ENCODE measurements at places on chromosomes 2 and 18.

GRCh38 chr2:99140860-99141109 is 722 bp upstream of the C2orf15 start:
- no peak for DNase-seq

DNA sequence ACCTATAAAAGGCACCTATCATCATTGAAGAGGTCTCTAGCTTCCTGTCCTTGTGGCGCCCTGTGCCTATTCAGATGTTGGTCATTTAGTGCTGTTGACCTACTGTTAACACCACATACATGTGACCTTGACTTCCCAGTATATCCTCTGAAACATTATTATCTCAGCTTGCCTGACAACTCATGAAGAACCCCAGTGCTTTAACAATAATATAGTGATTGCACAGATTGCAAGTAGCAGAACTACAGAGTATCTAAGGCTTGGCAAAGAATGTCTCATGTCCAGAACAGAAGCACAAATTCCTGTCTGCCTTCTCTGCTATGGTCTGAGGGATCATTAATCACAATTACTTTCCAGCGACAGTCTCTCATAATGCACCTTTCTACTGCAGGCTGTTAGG is 165.3 kb downstream of the LCLAT1 start:
- DNase-seq, result no peak

DNA sequence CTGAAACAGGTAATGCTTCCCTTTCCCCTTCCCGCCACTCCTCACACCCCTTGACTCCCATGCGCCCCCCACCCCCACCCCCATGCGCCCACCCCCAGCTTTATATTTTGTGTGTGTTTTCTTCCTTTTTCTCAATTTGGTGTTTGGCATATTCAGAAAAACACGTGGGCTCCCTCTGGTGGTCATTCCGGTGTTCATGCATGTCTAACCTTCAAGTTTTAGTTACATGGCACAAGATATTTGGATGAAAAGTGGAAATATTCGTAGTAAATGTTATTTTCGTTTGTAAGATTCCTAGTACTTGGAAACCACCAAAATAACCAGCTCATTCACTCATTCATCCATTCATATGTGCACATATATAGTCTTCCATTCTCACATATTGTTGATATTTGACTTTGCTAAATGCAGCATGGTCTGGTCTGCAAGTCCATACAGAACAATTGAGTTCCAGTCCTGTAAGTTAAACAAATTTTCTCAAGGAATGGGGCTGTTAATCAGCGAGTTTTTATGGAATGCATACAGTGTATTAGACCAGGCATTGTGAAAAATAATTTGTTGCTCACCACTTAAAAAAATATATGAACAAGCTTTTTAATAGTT is 143.6 kb upstream of the MAP3K20 start:
- DNase-seq, result peak; percentile 7

GRCh38 chr2:130823886-130824491 is 12.7 kb upstream of the ARHGEF4 start:
- DNase-seq, result no peak

- no peak for DNase-seq
Measured at GRCh38 chr2:10764096-10764785, 42.8 kb downstream of the ATP6V1C2 start.

DNA sequence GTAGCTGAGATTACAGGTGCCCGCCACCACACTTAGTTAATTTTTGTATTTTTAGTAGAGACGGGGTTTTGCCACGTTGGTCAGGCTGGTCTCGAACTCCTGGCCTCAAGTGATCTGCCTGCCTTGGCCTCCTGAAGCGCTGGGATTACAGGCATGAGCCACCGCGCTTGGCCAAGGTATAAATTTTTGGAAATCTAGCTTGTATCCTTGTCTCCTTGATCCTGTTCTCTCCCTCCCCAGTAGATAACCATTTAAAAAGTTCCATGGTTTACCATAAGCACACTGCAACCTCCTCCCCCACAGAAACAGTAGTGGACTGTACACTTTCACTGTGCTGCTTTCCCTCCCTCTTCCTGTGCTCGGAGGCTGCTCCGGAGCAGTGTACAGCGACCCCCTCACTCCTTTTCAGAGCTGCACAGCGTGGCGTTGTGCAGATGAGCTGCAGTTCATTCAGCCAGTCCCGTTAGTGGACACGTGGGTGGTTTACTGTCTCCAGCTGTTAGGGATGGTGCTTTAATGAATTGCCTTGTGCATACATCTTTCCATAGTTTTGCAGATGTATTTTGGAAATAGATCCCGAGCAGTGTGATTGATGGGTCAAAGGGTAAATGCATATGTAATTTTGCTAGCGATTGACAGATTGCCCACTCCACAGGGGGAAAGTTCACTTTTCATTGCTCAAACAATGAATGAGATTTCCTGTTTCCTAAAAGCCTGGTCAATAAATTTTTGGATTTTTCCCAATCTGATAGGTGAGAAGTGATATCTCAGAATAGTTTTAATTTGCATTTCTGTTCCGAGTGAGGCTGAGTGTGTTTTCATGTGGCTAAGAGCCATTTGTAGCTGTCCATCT is 14.8 kb downstream of the ASB1 start:
- DNase-seq, result no peak

DNA sequence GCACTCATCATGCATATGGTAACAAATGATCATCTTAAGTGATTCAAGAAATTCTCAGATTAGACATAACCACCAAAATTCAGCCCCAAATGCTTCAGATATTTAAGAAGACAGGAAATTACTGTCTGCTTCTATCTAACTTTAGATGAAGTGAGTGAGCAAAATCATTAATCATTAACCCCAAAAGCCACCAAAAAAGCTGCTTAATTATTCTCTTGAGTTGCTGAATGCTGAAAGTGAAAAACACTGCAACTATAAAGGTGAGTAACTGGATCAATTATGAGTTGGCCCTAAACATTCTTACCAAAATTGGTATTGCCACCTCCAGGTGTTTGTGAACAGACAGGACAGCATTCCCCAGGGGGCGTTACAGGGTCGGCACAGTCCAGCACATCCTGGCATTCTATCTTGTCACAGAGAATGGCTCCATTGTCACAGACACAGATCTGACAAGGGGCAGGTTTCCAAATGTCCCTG is 69.6 kb downstream of the COL5A2 start:
- no peak for DNase-seq

DNA sequence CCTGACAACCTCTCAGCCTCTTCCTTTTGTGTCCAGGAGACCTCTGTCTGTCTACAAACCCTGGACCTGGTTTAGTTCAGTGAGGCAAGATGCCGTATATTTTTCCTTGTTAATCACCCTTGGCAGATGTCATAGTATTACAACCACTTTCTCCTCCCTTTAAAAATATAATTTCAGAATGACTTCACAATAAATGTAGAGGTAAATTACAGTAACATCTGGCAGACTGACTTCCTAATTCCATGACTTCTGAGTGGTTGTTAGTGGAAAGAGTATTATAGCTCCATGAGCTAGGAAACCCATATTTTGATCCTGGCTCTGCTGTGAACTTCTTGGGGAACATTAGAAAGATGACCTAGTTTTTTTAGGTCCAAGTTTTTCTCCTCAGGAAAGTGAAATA is 39.5 kb downstream of the SPATS2L start:
- no peak for DNase-seq

- no peak for DNase-seq
Measured at GRCh38 chr18:8780227-8780626, 74.9 kb downstream of the MTCL1 start.

Measured in stimulated activated CD8-positive, alpha-beta memory T cell treated with anti-CD3 and anti-CD28 coated beads, Interleukin-7, amount 100 ng/mL, for 1 hour (primary cell).